ENCODE measurements at places on chromosomes 1 and 21. TPM values are rescaled to one million over a fixed set of nuclear protein-coding genes. Genes with fewer than 3 reads are reported as not detected.

DNA sequence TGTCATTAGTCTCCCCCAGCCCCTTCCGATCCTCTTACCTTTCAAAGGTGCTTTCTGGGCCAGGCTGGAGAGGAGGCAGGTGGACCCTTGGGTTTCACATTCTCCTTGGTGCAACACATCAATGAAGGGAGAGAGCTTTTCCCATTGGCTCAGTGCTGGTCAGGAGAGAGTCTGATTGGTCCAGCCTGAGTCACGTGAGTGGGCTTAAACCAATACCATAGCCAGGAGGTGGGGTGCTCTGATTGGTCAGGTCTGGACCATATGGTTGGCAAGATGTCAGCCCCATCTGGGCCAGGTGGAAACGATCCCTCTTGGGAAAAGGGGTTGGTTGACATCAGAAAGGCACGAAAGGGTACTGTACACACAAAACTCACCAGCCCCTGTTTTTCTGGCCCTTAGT is 44.8 kb upstream of the ABCG1 start:
- H3K27me3 ChIP-seq, result peaks cover 8% of the 10 kb centered on the region
- H3K36me3 ChIP-seq, result no peaks in the 10 kb centered on the region
- DNase-seq, result no peak
- H3K4me3 ChIP-seq, result no peak overlapping the region
- no peak overlapping the region for H3K27ac ChIP-seq

GRCh38 chr1:6260433-6260934 is 414 bp downstream of the GPR153 start:
- H3K4me3 ChIP-seq, result no peak overlapping the region
- DNase-seq, result peak; percentile 32
- peaks cover 13% of the 10 kb centered on the region for H3K27me3 ChIP-seq
- no peak overlapping the region for H3K27ac ChIP-seq
- H3K4me1 ChIP-seq, result peaks cover 16% of the 10 kb centered on the region

GRCh38 chr1:21550866-21551475 is 41.7 kb downstream of the ALPL start:
- no peak for DNase-seq
- H3K4me3 ChIP-seq, result no peak overlapping the region
- H3K36me3 ChIP-seq, result no peaks in the 10 kb centered on the region
- peaks cover 29% of the 10 kb centered on the region for H3K27me3 ChIP-seq
- H3K27ac ChIP-seq, result no peak overlapping the region

GUCA2B gene
- not detected for total RNA-seq

GRCh38 chr21:44779417-44780136 is 22.0 kb downstream of the UBE2G2 start:
- peaks cover 38% of the 10 kb centered on the region for H3K36me3 ChIP-seq
- no peak overlapping the region for H3K27ac ChIP-seq
- H3K4me3 ChIP-seq, result no peak overlapping the region
- H3K4me1 ChIP-seq, result peaks cover 10% of the 10 kb centered on the region
- no peaks in the 10 kb centered on the region for H3K27me3 ChIP-seq

DNA sequence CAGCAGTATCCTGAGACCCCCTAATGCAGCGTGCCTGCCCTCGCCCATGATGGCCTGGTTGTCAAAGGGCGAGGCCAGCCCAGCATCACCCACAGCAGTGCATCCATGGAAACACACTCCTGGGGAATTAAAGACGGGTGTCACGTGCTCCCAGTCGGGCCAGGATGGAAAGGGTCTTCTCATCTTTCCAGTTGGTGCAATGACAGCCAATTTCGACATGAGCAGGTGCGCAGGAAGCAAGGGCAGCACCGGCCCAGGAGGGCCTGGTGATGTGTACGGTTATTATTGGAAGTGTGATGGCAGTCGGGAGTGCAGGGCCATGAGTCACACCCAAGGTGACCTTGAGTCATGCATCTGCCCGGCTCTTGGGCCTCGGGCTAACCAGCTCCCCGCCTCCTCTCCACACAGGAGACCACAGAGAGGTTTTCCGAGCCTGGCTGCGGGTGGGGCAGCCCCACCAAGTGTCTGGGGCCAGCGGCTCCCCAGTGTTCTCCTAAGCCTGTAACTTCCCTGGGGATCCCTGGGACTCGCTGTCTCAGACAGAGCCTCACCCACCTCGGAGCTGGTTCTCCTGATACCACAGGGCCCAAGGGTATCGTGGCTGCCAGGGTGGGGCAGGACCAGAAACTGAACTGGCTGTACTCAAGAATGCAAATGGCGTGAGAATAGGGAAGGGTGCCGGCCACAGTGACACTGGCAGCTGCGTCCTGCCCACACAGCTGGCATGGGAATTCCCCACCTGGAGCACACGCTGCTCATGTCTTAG is 119.8 kb downstream of the SIK1 start:
- H3K4me3 ChIP-seq, result no peak overlapping the region
- peak overlapping the region; percentile 39 for H3K27ac ChIP-seq
- no peak for DNase-seq

Data from activated CD8-positive, alpha-beta T cell treated with anti-CD3 and anti-CD28 coated beads, Interleukin-2, amount 10 ng/mL, durations not matched to agents 7 days and 5 days (primary cell).